ENCODE measurements at places on chromosomes 3 and 15.

DNA sequence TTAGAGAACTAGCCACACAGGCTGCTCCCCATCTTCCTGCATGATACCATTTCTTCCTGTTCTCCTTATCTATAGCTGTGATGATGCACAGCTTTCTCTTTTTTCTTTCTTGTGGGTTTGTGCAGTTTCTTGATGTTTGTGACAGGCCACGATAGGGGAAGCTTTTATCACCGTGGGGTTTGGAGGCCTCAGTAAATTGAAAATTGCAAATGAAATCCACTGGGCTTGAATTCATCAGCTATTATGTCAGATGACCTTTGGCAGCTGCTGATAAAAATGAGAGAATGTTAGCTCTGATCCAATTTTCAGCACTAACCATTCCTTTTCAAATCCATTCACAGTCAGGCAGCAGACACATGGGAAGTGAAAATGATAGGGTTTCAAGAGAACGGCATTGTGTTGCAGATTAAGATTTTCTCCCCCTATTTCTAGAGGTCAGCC lies 176.9 kb upstream of the SOX2 start:
- no peak for DNase-seq

GRCh38 chr15:41207687-41208448 lies 22.7 kb downstream of the EXD1 start:
- DNase-seq, result no peak

- no peak for DNase-seq
Measured at GRCh38 chr15:67997996-67998395, 56.1 kb upstream of the PIAS1 start.

DNA sequence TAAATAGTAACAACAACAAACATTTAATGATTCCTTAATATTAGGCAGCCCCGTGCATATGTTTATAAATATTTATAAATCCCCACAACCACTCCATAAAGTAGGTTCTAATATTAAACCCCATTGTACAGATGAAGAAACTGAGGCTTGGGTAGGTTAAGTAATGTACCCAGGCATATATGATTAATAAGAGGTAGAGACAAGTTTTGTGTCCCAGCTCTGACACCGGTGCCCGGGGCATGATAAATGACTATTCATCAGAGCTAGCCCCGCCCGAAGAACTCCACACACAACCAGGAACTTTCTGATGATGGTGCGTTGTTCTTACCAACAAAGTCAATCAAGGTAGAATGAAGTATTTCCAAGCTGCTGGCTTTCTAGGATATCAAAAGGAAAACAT lies 19.4 kb downstream of the CDCP1 start:
- DNase-seq, result no peak

- DNase-seq, result no peak
Measured at GRCh38 chr3:129482721-129483120, 42.7 kb downstream of the IFT122 start.

GRCh38 chr15:76863693-76864092 lies 41.4 kb downstream of the SCAPER start:
- DNase-seq, result no peak

- DNase-seq, result no peak
Measured at GRCh38 chr3:128011140-128011539, 41.1 kb upstream of the SEC61A1 start.

GRCh38 chr15:75327005-75327404 lies 8.9 kb upstream of the COMMD4 start:
- DNase-seq, result no peak

DNA sequence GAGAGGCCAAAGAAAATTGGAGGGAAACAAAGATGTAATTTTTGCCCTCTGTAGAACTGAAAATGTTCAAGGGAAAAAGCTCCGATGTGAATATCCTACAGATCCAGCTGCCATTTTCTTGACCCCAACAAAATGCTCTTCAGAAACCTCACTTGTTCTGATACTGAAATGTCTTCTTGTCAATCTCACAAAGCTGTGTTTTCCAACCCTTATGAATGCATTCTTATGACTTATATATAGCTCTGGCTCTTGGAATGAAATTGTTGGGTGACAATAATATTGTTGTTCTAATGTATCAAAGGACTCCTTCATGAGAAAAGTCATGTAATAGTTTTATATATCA lies 157.1 kb upstream of the TGFBR2 start:
- DNase-seq, result peak; percentile 78

GRCh38 chr3:47669026-47669749 lies 90.5 kb upstream of the CSPG5 start:
- no peak for DNase-seq

DNA sequence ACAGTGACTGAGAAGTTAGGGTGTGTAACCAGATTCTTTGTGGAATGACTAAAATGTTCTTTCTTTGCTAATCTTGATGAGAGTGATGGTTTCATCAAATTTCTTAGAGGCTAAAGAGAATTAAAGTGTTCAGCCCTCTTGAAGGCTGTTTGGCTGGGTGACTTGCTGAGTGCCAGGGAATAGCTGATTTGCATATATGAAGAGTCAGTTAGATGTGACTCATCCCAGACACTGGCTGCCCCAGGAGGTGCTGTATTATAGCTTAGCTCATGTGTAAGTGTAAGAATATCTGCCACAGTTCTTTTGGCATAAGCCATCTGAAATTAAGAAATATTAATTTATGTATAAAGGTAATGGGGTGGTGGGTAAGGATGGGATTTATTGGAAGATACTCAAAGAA lies 535.1 kb downstream of the NLGN1 start:
- DNase-seq, result peak; percentile 69

GRCh38 chr3:31051226-31051625 lies 156.8 kb upstream of the GADL1 start:
- DNase-seq, result no peak

DNA sequence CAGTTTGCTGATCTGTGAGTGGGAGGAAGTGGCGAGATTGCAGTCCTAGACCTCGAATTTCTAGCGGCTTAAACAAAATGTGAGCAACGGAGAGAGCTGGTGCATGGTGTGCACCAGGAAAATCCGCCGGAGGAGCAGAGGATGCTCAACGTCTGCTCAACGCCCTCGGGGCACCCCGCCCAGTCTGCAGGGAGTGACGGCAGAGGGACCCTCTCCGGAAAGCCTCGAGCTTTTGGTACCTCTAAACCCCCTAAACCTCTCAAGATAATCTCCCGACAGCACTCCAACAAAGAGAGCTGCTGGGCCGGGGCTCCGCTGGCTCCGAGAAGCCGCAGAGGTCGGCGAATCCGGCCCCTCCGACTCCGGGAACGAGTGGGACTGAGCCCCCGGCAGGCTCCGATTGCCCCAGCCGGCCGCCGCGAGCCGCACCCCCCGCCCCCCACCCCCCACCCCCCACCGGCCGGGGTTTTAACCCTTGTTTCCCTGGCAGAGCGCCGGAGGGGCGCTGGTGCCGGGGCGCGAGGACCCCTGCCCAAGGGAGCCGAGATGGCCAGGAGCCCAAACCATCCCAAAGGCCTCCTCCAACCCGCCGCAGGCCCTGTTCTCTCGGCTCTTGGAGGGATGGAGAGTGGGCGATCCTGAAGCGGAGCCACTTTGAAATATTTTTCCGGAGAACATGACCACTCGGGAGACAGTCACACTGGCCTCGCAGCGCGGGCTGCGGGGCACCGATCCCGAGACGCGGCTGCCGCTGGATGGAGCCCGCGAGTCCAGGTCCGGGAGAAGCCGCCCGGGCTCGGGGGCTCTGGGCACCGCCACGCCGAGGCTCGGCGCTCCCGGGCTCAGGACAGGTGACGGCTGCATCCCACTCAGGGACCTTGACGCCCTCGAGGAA lies 1.5 kb downstream of the MEGF11 start:
- no peak for DNase-seq

- no peak for DNase-seq
Measured at GRCh38 chr3:52078781-52079560, 22.6 kb upstream of the DUSP7 start.

DNA sequence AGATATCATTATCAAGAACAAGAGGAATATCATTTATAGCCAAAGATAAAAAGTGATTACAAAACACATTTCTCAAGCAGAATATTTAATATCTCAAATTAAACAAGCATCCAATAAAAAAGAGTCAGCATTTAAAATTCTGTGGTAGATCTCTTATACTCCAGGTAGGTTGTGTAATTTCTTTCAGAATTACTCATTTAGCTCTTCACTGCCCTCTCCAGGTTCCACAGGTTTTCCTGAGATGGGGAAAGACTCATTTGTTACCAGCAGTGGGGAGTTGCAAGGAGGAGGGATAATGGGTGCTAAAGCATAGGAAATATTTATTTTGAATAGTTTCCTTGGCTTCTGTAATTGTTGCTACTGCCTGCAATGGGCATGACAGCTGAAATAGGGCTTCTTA lies 83.1 kb upstream of the RASGRP1 start:
- peak; percentile 28 for DNase-seq

DNA sequence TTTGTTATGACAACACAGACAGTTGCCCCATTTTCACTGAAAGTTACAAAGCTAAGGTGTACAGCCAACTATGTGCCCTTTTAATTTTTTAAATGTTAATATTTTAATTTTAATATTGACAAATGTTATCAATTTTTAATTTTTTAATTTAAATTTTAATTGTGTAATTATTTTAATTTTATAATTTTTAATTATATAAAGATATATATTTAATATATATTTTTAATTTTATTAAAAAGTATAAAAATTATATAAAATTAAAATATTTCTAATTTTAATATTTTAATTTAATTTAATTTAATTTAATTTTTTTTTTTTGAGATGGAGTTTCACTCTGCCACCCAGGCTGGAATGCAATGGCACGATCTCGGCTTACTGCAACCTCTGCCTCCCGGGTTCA lies 52.1 kb upstream of the ATP11B start:
- no peak for DNase-seq

All from COLO829 (cell line).